Neural crest cell (in vitro differentiated cells): ENCODE measurements at places on chromosomes 1 and 21. TPM values are rescaled to one million over a fixed set of nuclear protein-coding genes. Genes with fewer than 3 reads are reported as not detected.

DNA sequence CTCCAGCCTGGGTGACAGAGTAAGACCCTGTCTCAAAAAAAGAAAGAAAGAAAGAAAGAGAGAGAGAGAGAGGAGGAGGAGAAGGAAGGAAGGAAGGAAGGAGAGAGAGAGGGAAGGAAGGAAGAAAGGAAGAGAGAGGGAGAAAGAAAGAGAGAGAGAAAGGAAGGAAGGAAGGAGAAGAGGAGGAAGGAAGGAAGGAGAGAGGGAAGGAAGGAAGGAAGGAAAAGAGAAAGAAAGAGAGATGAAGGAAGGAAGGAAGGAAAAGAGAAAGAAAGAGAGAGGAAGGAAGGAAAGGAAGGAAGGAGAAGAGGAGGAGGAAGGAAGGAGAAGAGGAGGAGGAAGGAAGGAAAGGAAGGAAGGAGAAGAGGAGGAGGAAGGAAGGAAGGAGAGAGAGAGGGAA is 82.2 kb upstream of the ATP1B1 start:
- no peak for DNase-seq

GRCh38 chr1:56961426-56961825 is 4.4 kb downstream of the C8B start:
- no peak for DNase-seq

GRCh38 chr1:196651637-196652215 is at the start of gene CFH:
CFH (plus strand) TSS chr1:196652043; CDS start chr1:196652118, 75 bp downstream.
- DNase-seq, result no peak

DNA sequence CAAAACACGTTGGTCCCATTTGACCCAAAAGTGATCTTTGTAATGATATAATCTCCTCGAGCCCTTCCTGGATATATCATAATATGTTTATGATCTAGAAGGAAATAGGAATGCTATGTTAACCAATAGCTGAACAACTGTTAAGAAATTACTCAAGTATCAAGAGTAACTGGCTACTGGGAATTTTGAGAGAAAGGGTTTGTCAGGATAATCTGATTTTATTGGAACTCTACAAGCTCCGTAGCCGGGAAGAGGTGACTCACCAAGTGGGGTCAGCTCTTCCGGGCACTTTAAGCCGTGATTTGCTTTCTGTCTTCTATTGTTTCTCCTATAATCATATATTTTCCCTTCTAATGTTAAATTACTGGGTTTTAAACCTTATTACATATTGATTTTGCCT is 250.5 kb upstream of the POGK start:
- DNase-seq, result no peak

DNA sequence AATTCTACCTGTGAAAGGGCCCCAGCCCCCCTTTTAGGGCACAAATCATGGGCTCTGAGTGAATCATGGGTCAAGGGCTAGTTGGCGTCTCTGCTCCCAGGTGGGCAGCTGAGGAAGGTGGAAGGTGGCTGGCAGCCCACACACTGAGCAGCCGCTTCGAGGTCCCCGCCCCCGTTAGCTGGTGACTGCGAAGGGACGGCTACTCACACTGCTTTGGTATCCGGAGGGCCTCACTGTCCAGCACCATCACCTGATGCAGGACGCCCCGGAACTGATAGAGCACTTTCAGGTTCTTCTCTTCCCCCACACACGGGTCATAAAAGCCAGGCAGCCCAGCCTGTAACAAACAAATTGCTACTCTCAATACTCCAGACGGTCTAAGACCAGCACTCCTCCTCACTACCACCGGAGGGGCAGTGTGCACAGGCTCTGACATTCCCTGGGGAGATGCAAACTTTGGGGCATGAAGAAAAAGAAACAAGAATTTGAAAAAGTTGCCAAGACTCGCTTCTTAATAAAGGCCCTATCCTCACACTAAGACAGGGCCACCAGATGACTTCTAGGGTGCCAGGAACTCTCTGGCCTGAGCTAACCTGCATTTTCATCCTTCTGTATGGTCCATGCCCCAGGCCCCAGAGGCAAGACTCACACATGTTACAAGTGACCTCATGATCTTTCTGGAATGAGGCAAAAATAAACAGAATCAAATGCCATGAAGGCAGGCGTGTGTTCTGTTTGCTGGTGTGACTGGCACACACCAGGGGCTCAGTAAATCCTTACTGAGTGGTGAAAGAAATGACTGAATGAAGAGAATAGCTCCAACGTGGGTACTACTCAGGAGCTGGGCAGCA is 11.5 kb downstream of the THAP3 start:
- no peak for DNase-seq

- DNase-seq, result no peak
These were observed 25.9 kb upstream of the NID1 start for GRCh38 chr1:236090741-236091147.

GRCh38 chr1:80047791-80048190 is 1041.3 kb upstream of the ADGRL4 start:
- DNase-seq, result no peak

GRCh38 chr1:116316373-116316772 is 56.7 kb upstream of the ATP1A1 start:
- DNase-seq, result no peak

DNA sequence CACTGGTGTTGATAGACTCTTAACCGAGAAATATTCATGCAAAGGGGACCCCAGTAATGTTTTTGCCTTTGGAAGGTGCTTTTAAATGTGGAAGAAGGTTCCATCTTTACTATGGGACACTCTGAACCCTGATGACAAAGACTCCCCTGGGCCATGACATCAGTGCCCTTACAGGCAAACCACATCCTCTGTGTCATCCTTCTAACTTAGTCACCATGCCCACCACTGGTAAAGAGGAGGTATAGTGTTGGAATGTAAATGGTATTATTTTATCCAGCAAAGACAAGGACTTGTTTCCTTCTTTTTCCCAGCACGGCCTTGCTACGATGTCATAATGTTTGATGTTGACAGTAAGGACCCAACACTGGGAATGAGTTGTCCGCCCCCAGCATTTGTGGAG is 12.6 kb downstream of the METTL13 start:
- DNase-seq, result no peak

GRCh38 chr1:70331962-70332361 is 22.6 kb downstream of the ANKRD13C start:
- DNase-seq, result no peak

DNA sequence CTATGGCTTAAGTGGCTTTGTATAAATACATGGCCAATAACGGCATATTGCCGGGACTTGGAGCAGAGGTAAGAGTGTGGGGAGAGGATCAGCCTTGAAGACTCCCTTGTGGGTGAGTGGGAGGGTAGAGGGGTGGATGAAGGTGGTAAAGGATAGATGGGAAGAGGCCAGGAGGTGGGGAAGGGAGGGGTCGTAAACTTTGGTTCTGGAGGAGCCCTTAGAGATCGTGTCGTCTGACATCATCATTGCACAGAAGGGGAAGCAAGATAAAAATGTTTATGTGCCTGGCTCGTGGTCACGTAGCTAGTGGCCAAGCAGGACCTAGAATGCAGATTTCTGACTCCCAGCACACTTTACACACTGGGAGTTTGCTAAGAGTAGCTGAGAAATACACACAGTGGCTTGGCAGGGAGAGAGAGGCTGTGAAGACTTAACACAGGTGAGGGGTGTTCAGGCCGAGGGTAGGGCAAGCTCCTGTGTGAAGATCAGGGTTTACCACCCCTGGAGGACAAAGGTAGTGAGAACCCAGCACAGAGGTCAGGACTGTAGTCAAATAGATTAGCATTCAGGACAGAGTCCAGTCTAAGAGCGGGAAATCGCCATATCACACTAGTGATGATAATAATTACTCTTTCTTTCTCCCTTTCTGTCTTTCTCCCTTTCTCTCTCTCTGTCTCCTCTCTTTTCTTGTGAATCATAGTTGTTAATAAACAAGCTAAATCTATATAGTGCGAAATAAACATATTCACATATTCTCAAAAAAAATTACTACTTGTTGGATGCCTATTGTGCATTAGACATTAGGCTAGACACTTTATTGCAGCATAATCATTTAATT is 75.5 kb downstream of the LRRC8D start:
- DNase-seq, result no peak

The SAMD13 gene
- 2.1 and 2.3 TPM in 2 replicates for total RNA-seq

The CCDC17 gene
- total RNA-seq, result 1.9 and 2.4 TPM in 2 replicates

The AGMAT gene
- 1.2 and 1.4 TPM in 2 replicates for total RNA-seq

The INAVA gene
- total RNA-seq, result 50.4 and 51.8 TPM in 2 replicates
